NCI-H187 (cell line): ENCODE measurements at places on chromosomes 4 and X.

DNA sequence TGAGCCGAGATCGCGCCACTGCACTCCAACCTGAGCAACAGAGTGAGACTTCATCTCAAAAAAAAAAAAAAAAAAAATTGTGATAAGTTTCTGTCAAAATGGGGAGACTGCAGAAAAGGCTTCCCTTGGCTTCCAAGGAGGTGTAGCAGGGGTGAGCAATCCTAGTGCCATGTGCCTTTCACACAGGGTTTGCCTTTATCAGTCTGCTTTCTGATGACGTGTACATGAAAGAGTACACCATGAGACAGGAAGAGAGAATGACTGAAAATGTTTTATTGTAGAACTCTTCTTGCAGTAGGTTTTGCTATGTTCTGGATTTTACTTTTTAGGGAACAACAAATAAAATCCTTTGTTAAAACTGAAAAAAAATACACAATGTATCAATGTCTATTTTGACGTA, 23.4 kb upstream of the ZFP42 start:
- no peak for DNase-seq

DNA sequence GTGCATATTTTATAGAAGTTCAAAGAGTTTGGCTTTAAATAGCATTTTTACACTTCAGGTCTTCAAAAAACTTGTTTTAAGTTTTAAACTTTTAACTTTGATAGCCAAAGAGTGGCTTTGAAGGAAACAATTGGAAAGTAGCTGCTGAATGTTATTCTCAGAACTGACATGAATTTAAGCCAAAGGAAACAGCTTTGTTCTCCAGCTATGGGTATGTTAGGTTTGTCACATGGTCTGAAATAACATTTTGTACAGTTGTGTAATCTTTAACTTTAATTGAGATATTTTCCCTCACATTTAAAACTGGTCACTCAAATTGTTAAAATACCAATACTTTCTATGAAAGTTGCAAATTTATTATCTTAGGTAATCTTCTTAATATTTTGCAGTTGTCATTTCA, 564.7 kb downstream of the IL15 start:
- DNase-seq, result no peak

DNA sequence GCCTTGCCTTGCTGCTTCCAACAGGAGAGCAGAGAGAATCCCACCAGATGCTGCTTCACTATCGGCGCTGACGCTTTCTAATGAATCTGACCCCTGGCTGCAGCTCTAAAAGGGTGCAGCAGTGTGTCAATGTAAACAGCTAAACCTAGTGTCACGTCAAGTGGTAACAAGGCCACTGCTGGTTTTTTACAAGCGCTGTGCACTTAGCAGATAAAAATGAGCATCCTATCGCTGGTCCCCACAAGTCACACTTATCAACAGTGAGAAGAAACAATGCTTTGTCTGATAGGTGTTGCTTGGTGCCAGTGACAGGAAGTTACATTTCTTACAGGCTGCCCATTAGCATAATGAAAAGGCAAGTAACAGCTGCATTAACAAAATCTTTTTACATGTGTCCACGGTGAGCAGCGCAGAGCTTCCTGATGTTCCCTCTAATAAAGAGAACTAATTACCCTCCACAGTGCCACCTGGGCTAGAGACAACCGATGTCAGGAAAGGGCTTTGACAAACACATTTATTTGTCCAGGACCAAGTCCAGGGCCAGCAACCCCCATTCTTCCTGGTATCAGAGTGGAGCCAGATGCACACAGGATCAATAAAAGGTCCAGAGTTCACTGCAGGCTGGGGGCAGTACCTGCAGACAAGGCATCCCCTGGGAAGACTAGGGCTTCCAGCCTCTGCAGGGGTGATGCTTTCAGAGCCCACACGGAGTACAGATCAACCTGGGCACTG, 176.0 kb downstream of the MGST2 start:
- peak; percentile 25 for DNase-seq

DNA sequence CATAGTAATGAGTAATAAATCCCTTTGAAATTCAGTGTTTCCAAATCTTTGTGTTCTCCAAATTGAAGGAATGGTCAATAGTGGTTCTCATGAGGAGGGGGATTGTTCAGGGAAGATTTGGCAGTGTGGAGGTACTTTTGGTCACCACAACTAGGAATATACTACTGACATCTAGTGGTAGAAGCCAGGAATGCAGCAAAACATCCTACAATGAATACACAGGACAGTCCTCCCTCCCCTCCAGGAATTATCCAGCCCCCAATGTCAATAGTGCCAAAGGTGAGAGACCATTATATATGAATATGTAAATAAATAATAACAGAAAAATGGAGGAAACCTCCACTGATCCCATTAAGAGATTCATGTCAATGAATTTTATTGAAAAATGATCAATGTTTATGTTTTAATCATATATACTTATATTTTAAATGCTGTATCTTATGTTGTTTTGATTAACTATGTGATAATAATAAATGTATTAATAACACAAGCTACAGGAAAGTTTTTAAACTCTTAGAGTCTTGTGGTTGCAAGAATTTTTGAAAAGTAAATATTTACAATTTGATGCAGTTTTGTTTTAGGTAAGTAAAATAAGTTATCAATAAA, 14.4 kb upstream of the FAM9A start:
- DNase-seq, result no peak

DNA sequence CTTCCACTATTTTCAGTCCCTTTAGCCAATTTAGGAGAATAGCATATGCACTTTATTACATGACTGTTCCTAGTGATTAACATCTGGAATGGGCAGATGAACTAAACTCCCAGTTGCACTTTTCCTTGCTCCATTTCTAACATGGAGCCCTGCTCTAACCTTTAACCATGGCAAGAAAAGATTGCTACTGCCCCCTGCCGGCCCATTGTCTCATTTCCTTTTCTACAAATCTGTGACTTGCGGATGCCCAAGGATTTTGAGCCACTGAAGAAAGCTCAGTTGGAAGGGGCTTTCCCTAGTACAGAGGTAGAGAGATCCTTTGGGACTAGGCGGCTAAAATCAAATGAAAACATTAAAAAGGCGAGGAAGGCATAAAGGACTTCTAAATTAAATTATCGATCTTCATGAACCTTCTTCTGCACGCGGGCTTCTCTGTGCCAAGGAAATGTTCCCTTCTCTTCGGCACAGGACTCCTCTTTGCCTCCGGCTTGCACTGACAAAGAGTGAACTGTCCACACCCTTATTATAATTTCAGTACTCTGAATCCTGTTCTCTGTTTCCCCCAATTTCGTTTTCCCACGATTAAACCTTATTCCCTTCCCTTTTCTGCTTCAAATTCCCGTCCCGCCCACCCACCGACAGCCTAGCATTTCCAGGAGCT, 577 bp upstream of the GLRA2 start:
- DNase-seq, result peak; percentile 28

DNA sequence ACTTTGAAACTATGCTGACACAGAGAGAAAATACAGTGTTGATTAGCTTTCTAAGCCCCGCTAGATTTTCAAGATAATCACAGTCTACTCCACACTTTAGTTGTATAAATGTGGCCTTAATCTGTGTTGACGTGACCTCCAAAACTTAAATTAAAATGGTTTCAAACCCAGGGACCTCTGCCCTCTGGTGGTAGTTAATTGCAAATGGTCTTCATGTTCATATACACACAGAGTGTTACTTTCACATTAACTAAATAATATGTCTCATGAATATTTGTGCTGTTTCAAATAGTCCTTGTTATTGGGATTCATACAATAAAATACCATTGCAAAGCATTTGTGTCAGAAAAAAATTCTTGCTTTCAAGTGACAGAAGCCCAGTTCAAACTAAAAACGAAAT, 64.3 kb downstream of the TASL start:
- DNase-seq, result no peak

DNA sequence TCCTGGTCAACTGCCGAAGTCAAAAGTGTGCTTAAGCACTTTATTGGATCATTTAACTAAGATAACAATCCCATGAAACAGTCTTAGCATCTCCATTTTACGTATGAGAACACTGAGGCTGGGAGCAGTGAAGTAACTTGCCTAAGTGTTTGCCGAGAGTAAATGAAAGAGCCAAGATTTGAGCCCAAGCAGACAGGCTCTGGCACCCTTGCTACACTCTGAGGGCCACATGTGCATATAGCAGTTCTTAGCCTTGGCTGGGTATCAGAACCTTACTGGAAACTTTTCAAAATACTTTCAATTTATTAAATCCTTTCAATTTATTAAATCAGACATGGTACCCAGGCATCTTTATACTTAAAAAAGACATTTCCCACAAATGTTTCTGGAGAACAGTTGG, 225.9 kb downstream of the NR3C2 start:
- DNase-seq, result no peak

- no peak for DNase-seq
Measured at GRCh38 chr4:143743591-143743990, 43.1 kb upstream of the FREM3 start.

GRCh38 chr4:86870442-86871069, 21.4 kb upstream of the SLC10A6 start:
- no peak for DNase-seq

DNA sequence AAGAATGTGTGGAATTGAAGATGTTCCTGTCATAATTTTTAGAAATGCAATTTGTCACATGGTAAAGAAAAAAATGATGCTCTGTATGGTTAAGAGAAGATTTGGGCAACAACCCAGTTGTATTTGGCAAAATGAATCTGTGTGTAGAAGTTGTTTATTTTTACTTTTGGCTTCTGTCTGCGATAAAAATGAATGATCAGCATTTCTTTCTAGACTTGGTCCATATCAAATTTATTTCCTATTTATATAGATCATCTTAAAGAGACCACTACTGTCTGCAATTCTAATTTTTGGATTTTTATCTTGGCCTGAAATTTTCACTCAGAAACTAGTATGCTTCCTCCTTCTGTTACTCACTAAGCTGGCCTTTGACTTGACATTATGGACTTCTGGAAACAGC, 396.9 kb downstream of the FAM47A start:
- DNase-seq, result no peak

DNA sequence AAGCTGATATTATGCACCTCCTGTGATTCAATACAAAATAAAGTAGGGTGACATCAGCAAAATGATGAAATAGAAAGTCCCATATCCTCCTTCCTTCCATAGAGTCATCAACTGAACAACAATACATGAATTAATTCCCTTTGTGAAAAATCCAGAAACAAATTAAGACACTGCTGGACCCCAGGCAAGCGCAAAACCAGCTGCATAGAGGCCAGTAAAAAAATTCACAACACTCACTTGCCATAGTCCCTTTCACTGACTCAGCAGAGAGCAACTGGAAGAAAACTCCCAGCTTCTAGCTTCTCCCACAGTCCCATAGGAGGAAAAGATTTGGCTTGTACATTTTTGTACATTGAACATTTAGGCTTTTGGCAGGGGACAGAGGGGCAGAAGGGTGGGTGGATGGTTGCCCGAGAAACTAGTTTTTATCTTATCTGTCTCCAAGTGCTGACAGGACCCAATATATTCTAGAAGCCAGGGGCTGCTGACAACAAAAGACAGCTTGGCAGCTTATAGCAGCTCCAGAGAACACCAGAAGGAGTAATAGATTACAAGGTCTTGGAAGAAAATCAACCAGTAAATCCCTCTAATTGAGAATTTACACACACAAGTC, 124.6 kb downstream of the NDST3 start:
- no peak for DNase-seq

GRCh38 chr4:82694046-82694445, 104.5 kb downstream of the SCD5 start:
- DNase-seq, result no peak

- DNase-seq, result no peak
Measured at GRCh38 chr4:37970702-37971101, 10.5 kb downstream of the PTTG2 start.

DNA sequence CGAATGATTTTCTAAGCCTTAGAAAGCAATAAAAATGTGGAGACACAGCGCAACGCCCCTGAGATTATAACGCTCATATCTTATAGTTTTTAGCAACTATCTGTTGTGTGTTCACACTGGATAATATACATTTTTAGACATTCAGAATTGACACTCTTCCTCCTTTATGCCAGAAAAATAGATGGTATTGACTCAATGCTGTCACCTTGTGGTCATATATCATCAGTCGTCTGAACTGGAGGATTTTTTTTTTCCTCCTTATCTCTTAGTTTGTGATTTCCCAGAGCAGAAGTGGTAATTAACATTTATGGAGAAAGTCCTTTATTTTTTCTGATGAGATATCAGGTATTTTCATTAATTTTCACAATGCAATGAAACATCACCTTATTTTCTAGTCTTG, 759.6 kb downstream of the RAB28 start:
- DNase-seq, result no peak

- DNase-seq, result no peak
Measured at GRCh38 chr4:77804471-77804870, 14.7 kb downstream of the CNOT6L start.

DNA sequence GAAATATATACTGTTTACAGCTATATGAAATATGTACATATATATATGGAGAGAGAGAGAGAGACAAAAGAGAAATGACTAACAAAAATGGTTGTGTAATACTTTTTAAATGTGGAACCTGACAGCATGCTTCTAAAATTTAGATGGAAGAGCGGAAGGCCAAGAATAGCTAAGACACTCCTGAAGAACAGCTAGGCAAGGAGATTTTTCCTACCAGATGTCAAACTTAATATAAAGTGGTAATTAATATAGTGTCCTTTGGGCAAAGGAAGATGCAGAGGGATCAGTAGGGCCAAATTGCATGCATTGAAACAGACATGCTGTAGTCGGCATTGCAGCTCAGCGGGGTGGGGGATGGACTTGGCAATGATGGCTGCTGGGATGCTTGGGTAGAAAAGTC, 45.2 kb downstream of the ADD1 start:
- DNase-seq, result no peak

DNA sequence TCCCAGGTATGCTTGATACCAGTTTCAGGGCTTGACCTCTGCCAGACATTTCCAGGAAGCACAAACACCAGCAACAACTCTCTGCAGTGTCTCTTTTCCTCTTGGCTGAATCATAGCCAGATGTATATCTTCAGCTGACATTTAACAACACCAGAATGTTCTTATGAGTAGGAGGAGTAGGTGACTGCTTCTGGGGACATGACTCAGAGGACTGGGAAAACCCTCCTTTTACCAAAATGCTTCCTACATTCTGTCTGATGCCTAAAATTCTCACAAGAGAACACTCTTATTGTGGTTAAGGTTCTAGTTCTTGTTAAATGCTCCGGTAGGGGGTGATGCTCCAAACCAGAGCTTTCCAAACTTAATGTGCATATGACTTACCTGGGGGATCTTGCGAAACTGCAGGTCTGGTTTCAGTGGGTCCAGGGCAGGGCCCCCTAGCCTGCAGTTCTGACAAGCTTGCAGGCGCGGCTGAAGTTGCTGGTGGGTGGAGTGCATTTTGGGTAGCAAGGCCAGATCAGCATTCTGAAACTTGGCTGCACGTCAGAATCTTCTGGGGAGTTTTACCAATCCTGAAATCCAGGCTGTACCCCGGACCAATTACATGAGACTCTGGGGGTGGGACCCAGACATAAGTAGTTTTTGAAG, 329.3 kb upstream of the RPS6KA3 start:
- DNase-seq, result no peak

GRCh38 chrX:108148524-108148923, 56.9 kb downstream of the ATG4A start:
- no peak for DNase-seq

- DNase-seq, result no peak
Measured at GRCh38 chr4:175456131-175456530, 355.9 kb downstream of the GPM6A start.
